T-helper 22 cell (primary cell): ENCODE measurements at places on chromosomes 1 and 21.

DNA sequence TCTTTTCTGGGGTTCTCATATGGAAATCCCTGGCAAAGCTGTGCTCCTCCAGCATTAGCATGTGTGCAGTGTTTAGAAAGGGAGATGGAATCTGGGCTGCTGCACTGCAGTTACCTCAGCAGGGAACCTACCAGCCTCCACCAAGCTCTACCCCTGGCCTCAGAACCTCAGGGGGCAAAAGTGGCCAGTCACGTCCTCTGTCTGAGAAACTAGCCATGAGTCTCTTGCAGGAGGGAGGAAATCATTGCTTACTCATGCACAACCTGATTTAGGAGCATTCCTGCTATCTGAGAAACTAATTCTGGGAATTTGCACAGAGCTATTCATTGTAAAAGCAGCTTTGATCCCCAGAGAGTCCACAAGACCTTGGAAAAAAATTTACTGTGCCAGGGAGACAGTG is 80.6 kb upstream of the IPO9 start:
- no peak for DNase-seq

DNA sequence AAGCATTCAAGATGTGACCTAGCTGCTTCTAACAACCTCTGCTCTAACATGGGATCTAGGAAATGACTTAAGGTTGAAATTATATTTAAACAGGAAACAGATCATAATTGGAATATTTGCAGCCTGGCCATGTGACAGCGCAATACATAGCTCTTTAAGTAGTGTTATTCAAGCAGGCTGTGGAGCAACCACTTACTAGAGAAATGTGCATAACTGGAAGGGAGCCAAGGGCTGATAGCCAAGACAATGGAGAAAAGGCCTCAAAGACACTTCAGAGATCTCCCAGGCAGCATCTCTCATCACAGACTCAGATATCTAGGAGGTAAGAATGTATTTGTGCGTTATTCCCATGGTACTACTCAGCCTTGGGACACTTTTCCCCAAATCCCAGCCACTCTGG is 823.0 kb upstream of the PRMT6 start:
- no peak for DNase-seq

GRCh38 chr1:172167796-172168596 is 252.5 kb upstream of the C1orf105 start:
- no peak for DNase-seq

GRCh38 chr1:6624710-6625583 is at the start of gene THAP3:
Gene THAP3 (plus strand): TSS chr1:6624868. CDS start chr1:6625219, 351 bp downstream.
- peak; percentile 87 for DNase-seq

DNA sequence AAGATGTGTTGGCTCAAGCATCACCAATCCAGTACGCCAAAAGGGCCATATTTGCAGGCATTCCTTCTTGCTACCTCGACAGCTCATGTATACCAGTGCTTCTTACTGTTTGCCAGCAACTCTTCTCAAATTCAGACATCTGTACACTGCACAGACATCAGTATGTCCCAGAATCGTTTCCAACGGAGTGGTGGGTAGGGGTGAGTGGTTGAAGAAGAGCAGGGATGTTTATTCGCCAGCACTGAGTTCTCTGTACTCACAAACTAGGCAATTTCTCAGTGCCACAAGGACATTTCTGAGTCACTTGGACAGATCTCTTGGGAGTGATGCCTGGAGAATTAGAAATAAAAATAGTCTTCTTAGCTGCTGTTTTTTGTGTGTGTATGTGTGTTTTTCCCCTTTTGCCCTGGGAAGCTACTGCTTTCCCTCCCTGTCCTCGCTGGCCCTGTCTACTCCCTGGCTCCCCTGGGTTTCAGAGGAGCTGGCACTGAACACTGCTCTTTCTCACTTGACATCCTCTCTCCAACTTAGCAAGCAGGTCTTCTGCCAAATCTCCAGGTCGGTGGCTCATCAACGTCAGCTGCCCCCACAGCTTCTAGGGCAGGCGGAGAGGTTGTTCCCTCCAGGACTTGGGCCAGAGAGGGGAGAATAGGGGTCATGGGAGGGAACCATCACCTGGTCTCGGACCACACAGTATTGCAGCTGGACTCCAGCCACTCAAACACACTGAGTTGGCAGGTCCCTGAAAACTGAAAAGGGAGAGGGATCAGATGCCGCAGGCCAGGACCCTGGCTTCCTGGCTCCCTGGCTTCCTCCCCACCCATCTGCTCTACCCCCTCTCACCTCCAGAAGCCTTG is 90.5 kb downstream of the NMNAT2 start:
- DNase-seq = no peak

DNA sequence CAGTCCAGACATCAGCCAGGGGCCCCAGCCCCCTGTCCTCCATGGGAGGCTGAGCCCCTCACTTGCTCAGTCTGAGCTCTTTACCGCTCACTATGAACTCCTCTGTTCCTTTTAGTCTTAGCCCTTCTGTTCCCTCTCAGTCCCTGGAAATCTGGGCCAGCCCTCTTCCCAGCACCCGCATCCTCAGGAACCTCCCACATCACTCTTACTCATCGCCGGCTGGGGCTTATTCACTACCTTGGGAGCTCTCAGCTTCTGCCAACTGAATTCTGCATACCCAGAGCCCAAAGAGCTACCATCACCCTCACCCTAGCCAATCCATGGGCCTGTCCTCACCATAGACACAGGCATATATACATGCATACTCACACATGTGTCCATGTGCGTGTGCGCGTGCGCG is 11.5 kb downstream of the KNCN start:
- no peak for DNase-seq

- no peak for DNase-seq
Observed at GRCh38 chr21:33991133-33991532, 75.5 kb upstream of the ATP5PO start.

GRCh38 chr1:157073944-157074685 is 25.5 kb downstream of the ETV3L start:
- no peak for DNase-seq

- DNase-seq = no peak
Observed at GRCh38 chr1:112937495-112937894, 18.5 kb downstream of the SLC16A1 start.

DNA sequence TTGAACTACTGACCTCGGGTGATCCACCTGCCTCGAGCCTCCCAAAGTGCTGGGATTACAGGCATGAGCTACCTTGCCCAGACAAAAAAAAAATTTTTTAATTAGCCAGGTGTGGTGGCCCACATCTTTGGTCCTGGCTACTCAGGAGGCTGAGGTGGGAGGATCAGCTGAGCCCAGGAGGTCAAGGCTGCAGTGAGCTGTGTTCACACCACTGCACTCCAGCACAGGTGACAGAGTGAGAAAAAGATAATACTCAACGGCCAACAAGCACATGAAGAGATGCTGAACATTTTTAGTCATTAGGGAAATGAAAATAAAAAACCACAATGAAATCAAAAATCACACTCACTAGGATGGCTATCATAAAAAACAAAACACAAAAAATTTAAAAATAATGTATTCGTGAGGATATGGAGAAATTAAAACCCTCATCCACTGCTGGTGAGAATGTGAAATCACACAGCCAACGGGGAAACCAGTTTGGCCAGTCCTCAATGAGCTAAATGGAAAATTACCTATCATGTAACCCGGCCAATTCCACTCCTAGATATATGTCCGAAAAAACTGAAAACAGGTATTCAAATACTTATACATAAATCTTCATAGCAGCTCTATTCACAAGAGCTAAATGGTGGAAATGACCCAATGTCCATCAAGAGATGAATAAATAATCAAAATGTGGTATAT is 41.2 kb downstream of the ENAH start:
- DNase-seq = no peak

GRCh38 chr1:156122086-156122485 is 7.6 kb downstream of the LMNA start:
- no peak for DNase-seq

DNA sequence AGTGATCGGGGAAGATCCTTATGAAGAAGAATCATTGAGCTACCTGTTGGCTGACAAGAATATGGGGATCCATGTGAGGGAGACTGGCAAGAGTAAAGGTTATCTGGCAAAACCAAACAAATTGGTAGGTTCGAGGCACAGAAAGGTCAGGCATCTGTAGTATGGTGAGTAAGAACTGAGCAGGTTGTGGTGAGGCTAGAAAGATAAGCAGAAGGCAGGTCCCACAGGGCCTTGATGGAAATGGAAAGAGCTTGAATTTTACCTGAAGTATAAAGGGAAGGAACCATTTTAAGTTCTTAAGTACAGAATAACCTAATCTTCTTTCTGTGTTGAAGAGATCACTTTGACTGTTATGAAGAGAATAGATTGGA is 11.1 kb downstream of the PTPRC start:
- DNase-seq = no peak

DNA sequence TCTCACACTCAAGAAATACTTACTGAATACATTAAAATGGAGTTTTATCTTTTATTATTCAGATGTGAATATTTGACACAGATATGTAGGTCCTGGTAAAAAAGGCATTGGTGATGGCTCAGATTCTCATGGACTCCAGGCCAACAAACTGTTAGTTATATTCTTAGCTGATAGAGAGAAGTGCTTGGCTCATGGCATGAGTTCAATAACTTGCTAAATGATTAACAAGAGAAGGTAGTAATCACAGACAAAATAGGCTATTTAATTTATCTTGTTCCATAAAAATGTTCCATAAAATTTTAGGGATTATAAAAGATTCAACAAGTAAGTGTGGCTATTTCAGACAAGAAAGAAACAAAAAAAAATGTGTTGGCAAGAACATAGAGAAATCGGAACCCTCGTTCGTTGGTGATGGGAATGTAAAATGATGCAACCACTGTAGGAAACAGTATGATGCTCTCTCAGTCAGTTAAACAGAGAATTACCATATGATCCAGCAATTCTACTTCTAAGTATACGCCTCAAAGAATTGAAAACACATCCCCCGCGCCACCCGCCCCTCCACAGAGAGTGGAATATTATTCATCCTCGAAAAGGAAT is 737.8 kb upstream of the ADAMTS5 start:
- DNase-seq = no peak

GRCh38 chr1:203051841-203052324 is 25.6 kb downstream of the PPFIA4 start:
- no peak for DNase-seq

DNA sequence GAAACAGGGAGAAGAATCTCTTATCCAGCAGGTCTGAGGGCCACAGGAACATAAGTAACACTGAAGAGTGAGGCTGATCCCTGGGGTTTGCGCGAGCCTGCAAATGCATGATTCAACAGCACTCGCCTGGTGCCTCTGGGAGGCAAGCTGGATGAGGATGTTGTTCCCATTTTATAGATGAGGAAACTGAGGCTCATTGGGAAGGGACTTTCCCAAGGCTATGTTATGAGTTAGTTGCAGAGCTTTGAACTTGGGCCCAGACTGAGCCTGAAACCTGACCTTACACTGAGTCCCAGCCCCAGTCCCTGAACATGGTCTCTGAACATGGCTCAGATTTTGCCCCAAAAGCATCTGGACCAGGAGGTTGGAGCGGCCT is 27.7 kb upstream of the POU3F1 start:
- no peak for DNase-seq

DNA sequence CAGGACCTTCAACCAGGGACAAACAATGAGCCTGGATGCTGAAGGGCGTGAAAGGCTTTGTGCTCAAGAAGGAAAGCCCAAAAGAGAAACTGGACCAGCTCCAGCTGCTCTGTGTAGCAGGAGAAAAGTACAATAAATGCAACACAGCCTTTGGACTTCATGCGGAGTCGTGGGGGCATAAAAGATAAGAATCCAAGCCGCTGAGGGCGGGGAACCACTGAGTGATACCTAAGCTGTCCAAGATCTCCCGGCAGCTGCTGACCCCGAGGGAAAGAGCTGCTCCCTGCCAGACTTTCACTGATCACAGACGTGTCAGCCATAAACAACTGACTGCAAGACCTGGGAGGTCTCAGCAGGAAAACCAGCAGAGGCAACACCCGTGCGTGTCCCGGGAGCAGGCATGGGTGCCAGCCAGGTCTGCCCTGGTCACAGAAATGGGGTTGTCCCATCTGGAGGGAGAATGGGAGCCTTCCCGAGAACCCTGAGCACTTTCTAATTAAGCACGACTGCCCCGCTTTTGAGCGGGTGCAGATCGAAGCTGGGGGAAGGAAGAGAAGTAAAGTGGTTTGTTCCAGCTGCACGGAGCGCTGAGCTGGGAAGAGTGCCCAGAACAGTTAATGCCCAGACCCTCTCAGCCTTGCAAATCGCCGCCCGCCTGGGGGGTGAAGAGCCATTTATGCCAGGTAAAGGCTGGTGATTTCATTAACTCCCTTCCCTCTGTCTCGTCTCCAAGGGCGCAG is 68.3 kb upstream of the TARDBP start:
- DNase-seq = no peak

DNA sequence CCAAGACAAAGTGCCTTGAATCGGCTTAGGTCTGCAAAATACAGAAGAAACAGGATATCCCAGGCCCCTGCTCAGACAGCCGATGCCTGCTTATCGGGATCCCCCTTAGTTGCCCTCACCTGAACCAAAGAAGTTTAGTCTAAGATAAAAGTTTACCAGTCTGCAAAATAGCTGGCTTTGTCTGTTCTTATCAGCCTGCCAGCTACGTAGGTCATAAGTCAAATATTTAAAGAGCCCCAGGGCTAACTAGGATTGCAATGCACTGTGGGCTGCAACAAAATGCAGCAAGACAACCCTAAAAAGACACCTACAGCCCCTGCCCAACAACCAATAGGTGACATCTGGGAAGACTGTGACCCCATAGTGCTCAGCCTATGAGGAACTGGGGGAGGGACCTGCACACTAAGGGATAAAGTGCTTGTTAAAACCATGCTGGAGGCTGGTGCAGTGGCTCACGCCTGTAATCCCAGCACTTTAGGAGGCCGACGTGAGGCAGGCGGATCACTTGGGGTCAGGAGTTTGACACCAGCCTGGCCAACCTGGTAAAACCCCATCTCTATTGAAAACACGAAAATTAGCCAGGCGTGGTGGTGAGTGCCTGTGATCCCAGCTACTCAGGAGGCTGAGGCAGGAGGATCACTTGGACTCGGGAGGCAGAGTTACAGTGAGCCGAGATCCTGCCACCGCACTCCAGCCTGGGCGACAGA is 27.4 kb downstream of the LRRC3 start:
- DNase-seq = no peak

DNA sequence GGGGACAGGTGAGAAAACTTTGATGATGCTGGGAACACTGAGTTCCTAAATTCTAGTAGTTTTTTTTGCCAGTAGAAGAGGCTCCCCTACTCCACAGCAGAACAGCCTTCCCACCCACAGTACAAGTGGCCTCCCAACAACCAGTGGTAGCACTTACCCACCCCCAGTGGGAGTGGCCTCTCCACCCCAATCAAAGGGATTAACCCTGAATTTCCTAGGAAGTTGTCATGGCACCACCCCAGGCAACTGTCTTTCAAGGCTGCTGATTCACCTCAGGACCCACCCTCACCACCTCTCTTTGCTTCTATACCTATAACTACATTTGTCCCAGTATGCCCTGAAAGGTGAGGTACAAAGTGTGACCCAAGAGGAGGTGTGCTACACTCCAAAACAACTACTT is 81.4 kb upstream of the PRDX6 start:
- no peak for DNase-seq
